ENCODE measurements at places on chromosomes 3 and 15.

DNA sequence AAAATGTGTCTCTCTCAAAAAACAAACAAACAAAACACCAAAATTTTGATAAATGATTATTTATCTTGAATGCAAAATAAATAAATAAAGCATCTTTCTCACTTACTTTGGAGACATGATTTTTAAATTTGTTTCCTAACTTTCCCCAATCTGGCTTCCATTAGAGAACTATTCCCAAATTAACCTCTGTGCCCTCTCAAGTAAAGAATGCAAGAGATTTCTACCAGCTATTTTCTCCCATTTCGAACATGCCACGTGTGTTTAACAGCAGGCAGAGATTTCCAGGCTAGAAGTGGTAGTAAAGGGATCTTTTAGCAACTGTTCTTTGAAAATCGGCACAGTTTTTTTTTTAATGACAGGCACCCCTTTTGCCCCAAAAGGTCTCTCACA is 269.1 kb downstream of the SHQ1 start:
- DNase-seq = no peak

DNA sequence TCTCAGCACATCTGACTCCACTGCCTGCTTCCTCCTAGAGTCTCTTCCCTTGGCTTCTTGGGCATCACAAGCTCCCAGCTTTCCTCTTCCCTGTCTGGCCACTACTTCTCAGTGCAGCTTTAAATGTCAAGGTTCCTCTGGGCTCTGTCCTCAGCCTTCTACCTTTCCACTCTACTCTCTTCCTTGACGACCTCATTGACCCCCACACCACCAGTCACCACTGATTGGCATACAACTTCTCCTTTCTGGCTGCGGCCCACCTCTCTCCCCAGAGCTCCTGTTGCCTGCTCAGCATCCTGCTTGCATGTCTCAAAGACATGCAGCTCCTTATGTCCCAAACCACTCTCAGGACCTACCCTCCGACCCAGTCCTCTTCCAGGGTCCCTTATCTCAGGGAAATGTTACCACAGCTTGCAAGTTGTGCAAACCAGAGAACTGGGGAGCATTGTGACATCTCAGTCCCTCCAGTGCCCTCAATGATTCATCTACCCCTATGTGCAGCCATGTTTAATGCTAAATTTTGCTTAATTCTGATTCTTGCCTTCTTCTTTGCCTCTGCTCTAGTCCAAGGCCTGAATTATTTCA is 49.9 kb downstream of the TRPM1 start:
- no peak for DNase-seq

DNA sequence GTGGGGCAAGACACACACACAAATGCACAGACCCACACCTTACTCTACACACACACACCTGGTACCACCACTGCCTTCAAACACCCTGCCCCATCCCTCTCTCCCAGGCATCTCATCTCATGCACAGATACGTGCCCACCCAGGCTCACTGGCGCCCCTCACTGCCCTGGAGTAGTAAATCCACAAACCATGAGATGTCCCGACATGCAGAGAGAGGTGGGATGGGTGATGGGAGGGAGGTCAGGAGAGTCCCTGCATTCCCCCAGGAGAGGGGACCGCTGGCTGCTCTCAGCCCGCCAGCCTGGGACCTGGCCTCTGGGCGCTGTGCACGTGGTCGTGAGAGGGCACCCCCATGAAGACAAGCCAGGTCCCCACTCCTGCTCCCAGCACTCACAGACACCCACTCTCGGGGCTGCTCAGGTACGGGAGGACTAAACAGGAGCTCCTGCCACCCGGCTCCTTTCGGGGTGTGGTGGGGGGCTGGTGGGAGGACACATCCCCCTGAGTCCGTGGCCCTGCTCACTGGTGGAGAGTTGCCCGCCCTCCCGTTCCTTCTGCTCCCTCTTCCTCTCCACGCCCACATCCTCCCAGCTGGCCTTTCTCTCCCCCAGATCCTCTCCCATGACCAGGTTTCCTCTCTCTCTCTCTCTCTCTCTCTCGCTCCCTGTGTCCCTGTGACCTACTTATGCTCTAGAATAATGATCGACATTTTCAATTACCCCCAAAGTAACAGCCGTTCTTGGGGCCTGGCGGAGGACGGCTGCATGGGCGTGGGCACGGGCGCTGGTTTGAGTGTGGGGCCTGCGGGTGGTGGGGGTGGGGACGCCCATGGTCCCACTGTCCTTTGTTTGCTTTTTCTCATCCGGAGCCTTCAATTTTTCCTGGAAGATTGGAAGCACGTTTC is 18.9 kb upstream of the CSPG4 start:
- DNase-seq = no peak

- DNase-seq = no peak
Measured at GRCh38 chr15:82966671-82967071, 14.2 kb upstream of the HOMER2 start.

DNA sequence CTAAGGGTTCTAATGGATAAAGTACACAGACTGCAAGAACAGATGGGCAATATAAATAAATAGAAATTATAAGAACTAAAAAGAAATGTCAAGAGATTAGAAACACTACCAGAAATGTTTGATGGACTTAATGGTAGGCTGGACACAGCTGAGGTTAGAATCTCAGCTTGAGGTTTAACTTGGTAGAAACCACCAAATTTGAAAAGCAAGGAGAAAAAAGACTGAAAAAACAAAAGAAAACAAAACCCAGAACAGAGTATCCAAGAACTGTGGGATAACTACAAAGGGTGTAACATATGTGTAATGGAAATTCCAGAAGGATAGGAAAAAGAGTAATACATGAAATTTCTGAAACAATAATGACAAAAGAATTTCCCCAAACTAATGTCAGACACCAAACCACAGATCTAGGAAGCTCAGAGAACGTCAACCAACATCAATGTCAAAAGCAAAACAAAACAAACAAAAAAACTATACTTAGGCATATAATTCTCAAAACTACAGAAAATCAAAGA is 35.0 kb downstream of the RFX7 start:
- no peak for DNase-seq

DNA sequence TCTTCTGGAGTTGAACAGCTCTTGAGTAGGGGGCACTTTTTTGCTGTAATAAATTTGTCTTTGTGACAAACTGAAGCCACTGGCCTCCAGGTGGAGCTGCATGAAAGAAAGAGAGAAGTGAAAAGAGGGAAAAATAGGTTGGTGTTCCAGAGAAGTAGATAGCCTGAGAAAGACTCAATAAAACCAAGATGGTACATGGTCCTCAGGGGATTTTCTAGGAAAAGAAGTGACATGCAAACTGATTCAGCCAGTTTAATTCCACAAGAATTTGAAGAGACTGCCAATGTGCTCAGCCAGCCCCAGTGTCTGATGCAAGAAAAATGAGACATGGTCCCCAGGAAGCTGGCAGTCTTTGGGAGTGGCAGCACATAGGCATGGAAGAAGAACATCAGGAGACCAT is 152.7 kb downstream of the CD47 start:
- DNase-seq = no peak

GRCh38 chr15:38354315-38354929 is 99.5 kb upstream of the FAM98B start:
- DNase-seq = peak; percentile 21

- no peak for DNase-seq
Measured at GRCh38 chr3:134956395-134956794, 161.3 kb downstream of the EPHB1 start.

- no peak for DNase-seq
Measured at GRCh38 chr15:44370830-44371229, 56.6 kb upstream of the CTDSPL2 start.

- DNase-seq = no peak
Measured at GRCh38 chr3:85709346-85709892, 750.6 kb downstream of the CADM2 start.

DNA sequence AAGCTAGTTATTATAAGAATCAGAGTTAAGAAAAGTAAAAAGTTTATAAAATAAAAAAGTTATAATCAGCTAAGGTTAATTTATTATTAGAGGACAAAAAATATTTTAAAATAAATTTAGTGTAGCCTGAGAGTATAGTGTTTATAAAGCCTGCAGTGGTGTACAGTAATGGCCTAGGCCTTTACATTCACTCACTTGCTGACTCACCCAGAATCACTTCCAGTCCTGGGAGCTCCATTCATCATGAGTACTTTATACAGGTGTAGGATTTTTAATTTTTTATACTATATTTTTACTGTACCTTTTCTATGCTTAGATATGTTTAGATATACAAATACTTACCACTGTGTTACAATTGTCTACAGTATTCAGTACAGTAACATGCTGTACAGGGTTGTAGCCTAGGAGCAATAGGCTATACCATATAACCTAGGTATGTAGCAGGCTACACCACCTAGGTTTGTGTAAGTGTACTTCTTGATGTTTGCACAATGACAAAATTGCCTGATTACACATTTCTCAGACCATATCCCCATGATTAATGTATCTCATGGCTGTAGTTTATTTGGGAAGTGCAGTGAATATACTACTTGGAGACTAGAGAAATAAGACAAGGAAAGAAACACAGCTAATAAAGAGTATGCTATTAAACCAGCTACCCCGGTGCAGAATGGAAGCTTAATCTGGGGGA is 101.9 kb upstream of the GALNT15 start:
- no peak for DNase-seq

DNA sequence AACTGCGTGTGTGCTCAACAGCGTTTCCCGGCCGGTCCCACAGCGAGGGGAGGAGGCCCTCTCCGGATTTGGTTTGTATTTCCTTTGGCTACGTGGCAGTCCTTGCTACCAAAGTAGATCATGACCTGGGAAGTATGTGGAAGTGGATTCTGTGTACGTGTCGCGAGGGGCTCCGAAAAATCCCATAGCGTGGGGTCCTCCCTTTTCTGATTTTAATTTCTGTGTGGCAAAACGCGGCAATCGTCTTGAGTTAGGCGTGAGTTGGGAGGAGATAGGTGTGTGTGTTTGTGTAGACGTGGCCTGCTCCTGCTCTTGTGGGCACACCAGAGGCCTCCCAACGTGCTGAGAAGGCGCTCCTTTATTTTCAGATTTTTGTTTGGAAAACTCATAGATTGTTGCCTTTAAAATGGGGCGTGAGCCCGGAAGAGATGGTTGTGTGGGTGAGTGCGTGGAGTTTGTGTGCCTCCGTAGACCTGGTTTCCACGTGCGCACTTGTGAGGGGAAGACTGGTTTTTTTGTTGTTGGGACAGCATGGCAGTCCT is 1.2 kb downstream of the TRIM71 start:
- no peak for DNase-seq

All from HTR-8/SVneo (cell line).